ENCODE measurements at places on chromosomes 13 and 19.

- no peak for DNase-seq
These were observed 30.9 kb upstream of the KCTD12 start for GRCh38 chr13:76917095-76917494.

GRCh38 chr13:72696579-72696978 is 30.9 kb downstream of the MZT1 start:
- no peak for DNase-seq

DNA sequence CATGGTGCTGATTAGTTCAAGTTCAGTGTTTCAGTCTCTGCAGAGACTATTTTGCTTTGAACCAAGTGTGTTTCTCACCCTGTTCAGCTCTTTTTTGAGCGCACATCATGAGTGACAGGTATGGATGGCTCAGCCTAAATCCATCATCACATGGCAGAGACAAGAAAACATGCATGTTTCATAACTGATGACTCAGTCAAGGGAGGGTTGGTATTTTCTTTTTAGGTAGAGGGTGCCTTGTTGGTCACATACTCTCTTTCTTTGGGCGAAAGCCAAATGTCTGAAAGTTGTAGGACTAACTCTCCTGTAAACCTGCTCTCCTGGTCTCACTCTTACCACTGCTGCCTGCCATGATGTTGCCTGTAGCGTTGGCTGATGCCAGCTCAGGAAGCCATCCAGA is 48.1 kb upstream of the RAP2A start:
- DNase-seq, result no peak

- DNase-seq, result no peak
These were observed 3.7 kb upstream of the TUBA3C start for GRCh38 chr13:19185086-19185864.

- DNase-seq, result no peak
These were observed 295.0 kb downstream of the ZNF536 start for GRCh38 chr19:30667227-30667626.

DNA sequence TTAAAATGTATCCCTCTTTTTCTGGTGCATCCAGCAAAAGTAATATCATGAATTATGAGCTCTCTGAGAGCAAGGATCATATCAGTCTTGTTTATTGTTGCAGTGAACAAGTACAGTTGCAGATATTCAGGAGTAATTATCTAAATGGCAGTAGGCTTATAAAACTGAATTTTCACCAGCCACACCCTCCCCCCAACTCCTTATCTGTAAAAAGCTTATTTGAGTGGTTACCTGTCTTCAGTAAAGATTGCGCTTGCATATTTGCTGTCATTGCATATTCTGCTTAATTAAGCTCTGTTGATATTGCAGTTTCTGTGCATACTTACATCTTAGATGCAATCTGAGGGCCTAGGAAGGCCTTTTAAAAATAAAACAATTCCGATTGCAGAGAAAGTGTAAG is 87.3 kb downstream of the DNAJC15 start:
- DNase-seq, result no peak

GRCh38 chr13:21326155-21327031 is 132.7 kb downstream of the ZDHHC20 start:
- DNase-seq, result no peak

DNA sequence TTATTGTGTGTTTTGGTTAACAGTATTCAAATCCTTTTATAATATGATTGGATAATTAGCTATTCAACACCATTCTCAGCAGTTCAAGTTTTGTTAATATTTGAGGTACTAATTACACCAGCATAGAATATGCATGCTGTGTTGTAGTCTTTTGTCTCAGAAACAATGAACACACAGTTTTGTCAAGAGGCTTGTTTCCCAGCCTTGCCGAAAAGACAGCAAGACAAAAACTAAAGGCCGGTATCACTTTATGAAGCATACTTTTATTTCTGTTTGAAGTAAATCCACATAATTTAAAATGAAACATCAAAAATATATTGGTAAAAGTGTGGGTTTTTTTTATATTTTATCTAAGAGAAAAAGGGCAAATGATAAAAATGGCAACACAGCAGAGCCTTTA is 7.5 kb downstream of the GPR180 start:
- DNase-seq, result no peak

GRCh38 chr13:50757008-50757407 is 86.5 kb downstream of the DLEU7 start:
- no peak for DNase-seq

DNA sequence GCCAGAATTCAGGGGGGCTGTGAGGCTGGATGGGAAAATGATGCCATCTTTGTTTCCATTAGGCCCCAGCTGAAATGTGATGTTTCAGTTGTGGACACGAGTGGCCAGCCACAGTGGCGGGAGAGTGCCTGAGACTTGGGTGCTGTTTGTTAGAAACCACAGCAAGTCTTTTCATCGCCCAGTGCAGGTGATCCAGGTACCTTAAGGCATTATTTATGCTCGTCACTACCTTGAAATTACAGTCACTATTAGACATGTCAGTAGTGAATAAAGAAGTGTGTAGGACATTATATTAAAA is 82.5 kb upstream of the TM9SF2 start:
- DNase-seq, result no peak

DNA sequence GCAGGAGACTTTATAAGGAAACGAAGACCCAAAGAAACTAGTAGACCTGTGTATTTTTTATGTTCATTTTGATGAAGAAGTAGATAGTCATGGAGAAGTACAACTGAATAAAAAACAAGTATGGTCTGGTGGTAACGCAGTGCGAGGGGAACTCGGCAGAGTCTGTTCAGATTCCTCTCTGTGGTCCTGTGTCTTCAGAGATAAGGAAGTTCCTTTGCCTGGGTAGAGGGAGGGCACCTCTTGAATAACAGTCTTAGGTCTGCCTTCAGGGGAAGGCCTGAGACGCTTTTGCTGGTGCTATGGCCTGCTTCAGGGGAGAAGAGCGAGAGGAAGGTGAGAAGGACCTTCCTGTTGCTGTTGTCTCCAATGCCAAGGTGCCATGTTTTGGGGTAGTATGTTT is 25.9 kb upstream of the SLC46A3 start:
- DNase-seq, result no peak

- no peak for DNase-seq
These were observed 94.7 kb downstream of the MIPEP start for GRCh38 chr13:23794267-23795161.

DNA sequence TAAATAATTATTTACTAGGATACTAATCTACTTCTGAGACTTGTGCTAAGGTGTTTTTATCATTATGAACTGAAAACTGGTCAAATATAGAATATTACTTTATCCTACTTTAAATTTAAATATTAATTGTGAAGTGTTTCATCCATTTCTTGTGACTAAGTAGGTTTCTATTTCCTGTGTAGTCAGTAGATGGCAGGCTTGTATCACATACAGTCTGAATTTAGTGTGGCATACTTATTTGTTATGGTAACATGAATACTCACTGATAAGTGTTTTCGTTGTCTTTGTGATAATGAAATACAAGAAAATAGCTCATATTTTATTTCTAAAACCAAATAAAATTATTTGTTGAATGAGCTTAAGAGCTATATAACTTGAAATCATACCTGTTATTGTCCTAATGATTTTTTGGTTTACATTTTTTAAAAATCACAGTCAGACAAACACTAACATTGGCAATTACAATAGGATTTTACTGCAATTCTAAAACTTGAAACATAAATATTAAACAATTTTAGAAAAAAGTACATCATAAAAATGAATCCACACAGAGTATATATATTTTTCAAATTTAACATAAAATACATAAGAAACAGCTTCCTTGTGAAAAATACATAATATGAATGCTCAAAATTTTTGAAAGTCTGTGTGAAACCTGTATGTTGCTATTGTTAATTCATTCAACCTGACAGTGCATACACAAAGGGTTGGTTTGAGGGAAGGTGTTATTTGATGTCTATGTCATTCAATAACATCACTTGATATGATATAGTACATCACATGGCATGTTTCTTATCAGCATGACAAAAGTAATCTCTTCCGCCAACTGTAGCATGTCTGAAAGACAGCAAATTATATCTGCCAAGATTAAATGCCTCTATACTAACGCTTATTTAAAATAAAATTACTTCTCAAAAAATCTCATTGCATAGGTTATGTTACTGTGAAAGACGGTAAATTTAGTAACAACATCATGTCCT is 904.8 kb upstream of the PCDH20 start:
- DNase-seq, result no peak

GRCh38 chr13:43946281-43946680 is 66.6 kb downstream of the LACC1 start:
- DNase-seq, result no peak

GRCh38 chr19:43747557-43748204 is 7.1 kb downstream of the SMG9 start:
- no peak for DNase-seq

DNA sequence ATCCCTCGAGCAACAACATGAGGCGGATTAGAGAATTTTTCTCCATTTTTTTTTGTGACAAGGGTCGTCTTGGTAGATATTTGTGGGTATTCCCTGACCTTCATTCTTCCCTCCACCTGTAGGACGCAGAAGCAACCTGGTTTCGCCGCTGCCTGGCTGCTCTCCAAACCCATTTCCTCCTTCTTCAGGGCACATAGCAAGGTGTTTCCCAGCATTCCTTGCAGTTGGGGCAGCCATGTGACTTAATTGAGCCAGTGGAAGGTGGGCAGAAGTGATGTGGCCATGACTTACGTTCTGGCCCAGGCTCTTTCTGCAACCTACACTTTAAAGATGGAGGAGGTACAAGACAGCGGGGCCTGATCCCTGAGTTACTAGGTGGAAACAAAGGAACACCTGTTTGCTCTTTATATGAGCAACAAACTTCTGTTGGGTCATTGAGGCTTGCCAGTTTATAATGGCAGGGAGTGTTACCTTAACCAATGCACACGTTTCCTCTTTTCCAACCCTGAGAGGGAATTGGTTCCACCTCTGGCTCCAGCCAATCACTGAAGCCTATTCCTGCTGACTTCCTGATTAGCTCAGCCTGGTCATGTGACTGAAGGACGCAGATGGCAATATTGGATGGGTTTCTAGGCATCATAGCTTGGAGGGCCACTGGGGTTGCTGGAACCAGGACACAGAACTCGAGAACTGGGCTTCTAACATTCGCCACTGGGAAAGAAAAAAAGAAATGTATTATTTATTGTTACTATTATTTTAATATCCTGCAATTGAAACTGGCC is 30.8 kb upstream of the ZNRF4 start:
- no peak for DNase-seq

- no peak for DNase-seq
These were observed 109.0 kb downstream of the STARD13 start for GRCh38 chr13:33176526-33176925.

- no peak for DNase-seq
These were observed 113.0 kb downstream of the UFM1 start for GRCh38 chr13:38462605-38463004.

DNA sequence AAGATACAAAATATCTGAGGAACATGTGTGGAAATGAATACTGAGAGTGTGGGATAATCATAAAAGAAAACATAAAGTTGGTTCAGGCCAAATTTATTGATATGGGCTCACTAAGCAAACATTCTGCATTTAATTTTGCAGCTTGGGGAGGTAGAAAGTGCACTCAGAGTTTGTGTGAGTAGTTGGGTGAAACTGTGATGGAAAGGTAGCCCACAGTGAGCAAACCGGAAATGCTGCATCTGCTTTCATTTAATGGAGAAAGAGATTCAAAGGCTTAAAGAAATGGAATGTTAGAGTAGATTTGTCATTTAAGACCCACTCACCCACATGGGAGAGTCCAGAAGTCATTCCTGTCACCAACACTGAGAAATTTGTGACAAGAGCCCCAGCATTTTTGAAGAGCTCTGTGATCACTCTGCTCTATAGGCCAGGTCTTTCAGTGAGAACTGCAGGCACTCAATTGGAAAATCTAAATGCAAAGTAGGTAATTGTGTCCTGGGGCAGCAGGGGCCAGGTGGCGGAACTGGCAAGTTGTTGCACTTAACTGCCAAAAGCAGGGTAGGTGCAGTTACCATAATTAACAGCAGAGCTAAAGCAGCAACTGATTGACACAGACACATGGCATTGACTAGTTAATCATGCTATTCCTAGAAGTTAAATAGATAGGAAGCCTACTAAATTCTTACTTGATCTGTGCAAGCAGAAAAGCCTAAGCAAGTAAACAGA is 1228.3 kb upstream of the PCDH20 start:
- DNase-seq, result no peak

DNA sequence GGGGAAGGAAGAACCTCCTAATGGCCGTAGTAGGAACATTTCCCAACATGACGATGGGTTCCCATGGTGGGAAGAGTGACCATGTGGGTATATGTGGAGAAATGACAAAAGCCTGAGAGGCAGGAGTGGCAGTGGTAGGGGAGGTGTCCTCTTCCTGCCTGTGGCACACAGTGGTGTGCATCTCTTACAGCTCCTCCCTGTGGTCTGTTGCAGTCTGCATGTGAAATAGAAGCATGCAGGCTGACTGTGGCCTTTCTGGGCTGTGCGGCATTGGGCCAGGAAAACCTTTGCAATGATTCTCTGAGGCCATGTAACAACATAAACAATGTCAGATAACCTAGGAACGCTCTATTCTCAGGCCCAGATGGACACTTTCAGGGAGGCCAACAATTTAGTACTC is 84.0 kb downstream of the LACC1 start:
- DNase-seq, result no peak

GRCh38 chr13:112457081-112457480 is 80.9 kb downstream of the SPACA7 start:
- no peak for DNase-seq

DNA sequence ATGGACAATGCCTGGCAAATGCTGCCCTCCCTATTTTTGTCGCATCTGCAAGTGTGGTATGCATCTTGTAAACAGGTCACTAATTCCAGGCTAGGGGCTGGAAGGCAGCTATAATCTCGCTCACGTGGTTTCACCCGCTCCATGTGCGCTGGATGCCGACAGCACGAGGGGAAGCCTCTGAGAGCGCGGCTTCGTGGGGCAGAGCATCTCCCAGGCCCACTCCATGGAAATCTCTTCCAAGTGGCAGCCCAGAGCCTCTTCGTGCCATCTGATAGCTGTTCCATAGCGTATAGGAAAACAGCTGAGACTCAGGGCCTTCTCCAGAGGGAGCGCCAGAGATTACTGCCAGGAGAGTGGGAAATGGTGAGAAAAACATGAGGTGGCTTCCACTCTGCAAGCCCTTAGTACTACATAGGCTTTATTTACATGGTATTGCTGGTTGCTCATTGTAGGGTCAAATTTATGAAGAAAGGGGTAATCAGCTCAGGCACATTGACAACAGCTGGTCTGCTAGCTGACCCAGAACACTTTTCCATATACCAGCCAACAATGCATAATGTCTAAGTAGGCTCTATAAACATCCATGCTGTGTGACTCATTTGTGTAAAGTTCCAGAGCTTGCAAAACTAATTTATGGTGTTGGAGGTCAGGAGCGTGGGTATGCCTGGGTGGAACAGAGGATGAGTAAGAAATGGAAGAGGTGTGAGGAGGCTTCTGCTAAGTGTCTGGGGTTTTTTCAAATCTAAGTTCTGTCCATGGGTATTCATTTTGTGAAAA is 165.2 kb downstream of the SHISA2 start:
- no peak for DNase-seq

GRCh38 chr13:62781866-62782265 is 1366.2 kb upstream of the PCDH20 start:
- DNase-seq, result no peak

- no peak for DNase-seq
These were observed 706 bp downstream of the P2RY11 start for GRCh38 chr19:10112037-10112761.

All from stimulated activated CD4-positive, alpha-beta T cell treated with anti-CD3 and anti-CD28 coated beads, Interleukin-15, amount 100 ng/mL, for 1 hour (primary cell).